ENCODE measurements at places on chromosomes 3 and 15. TPM values are rescaled to one million over a fixed set of nuclear protein-coding genes. Genes with fewer than 3 reads are reported as not detected.

The GNAT1 gene
- total RNA-seq, result not detected

The HDC gene
- not detected for total RNA-seq

The FOXL2NB gene
- 3.5 TPM for total RNA-seq

The ABHD5 gene
- 23.0 TPM for total RNA-seq

The ABTB1 gene
- total RNA-seq, result 14.9 TPM

The MESP2 gene
- 2.5 TPM for total RNA-seq

The CNTN4 gene
- total RNA-seq, result 0.14 TPM

DNA sequence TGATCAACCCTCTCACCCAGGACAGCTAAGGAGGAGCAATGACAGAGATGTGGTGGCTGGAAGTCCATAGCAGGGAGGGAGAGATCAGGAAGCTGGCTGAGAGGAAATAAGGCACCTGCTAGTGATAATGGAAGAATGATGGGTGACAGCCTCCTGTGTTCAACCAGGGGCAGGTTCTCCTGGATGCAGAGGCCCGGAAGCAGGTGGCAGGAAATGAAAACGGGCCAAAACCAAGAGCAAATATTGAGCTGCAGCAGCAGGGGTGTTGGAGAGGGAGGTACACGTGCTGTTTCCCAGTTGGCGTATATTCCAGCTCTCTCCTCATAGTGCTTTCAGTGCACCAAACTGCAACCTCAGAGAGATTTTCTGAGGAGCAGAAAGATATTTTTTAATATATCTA, 213.4 kb upstream of the TBL1XR1 start:
- DNase-seq, result no peak

- no peak for DNase-seq
These were observed 1.1 kb downstream of the PRRT3 start for GRCh38 chr3:9951126-9951525.

DNA sequence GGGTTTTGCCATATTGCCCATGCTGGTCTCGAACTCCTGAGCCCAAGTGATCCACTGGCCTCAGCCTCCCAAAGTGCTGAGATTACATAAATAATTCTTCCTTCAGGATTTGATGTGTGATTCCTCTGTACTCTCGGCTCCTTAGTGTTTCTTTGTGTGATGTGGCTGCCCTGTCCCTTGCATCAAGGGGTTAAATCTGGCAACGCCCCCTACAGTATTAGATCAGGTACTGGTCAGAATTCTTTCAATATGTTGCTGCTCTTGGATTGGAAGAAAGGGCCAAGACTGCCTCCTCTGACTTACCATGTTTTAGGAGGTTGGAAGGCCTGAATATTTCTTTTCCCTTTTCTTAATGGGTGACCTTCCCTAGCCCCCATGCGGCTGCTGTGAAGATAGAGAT, 390.6 kb upstream of the WNT5A start:
- DNase-seq, result no peak

- DNase-seq, result no peak
These were observed 6.6 kb downstream of the XYLB start for GRCh38 chr3:38353151-38353550.

DNA sequence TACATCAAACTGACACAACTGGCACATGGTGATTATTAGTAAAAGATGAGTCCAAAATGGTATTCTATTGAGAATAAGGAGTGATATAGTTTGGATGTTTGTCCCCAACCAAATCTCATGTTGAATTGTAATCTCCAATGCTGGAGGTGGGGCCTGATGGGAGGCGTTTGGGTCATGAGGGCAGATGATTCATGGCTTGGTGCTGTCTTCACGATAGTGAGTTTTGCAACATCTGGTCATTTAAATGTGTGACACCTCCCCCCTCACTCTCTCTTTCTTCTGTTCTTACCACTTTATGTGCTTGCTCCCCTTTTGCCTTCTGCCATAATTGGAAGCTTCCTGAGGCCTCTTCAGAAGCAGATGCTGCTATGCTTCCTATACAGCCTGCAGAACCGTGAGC, 90.6 kb downstream of the RSL24D1 start:
- no peak for DNase-seq

DNA sequence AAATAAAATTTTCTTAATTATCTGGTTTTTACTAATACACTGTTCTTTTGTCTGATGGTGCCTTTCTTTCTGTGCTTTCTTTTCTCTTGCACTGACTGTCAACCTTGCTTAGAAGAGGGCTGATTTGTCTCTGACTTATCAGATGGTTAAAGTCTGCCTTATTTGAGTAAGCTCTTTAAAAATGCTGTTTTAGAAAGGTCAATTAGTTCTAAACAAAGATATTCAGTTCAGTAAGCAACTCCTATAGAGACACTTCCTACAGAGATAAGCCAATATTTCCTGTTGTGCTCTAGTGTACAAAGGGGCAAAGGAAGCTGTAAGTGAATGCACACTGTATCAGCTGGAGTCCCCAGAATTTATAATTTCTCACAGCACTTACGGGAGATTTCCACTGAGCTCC, 153.4 kb upstream of the TSPAN3 start:
- DNase-seq, result no peak

GRCh38 chr15:31500766-31501449, 174.3 kb downstream of the KLF13 start:
- DNase-seq, result no peak

- DNase-seq, result no peak
These were observed 159.5 kb downstream of the CHSY1 start for GRCh38 chr15:101092156-101092866.

DNA sequence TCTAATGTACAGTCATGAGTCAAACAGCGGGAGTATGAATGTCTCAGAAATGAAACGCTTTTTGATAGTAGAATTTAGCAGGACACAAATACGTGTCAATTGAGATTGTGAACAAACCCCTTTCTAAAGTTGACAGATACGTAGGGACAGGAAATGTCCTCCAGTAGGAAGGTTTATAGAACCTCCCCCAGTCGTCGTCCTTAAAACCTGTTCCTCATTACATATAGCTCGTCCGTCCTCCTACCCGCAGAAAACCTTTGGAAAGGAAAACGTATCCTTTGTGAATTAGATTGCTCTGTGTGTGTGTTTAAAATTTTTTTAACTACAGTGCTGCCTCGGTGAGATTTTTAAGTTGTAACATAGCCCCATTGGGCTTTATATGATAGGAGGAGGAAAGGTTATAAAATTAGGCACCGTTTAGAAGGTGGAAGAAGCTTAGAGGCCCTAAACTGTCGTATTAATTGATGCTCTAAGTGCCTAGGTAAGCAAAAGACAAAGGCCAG, 4.1 kb downstream of the UBE2E1 start:
- no peak for DNase-seq

DNA sequence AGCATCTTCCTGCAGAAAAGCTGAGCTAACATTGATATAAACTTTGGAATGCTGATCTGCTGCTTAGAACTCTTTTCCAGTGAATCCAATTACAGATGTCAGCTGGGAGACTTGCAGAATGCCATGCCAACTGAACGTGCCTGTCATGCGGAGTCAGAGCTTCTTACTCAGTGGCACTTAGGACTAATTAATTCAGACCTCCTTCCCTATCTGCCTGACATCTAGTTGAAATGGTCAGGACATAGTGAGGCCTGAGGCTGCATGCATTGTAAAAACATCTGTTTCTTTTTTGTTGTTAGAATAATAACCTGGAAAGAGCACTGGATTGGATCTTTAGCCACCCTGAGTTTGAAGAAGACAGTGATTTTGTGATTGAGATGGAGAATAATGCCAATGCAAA, 112.6 kb downstream of the USP13 start:
- DNase-seq, result no peak

DNA sequence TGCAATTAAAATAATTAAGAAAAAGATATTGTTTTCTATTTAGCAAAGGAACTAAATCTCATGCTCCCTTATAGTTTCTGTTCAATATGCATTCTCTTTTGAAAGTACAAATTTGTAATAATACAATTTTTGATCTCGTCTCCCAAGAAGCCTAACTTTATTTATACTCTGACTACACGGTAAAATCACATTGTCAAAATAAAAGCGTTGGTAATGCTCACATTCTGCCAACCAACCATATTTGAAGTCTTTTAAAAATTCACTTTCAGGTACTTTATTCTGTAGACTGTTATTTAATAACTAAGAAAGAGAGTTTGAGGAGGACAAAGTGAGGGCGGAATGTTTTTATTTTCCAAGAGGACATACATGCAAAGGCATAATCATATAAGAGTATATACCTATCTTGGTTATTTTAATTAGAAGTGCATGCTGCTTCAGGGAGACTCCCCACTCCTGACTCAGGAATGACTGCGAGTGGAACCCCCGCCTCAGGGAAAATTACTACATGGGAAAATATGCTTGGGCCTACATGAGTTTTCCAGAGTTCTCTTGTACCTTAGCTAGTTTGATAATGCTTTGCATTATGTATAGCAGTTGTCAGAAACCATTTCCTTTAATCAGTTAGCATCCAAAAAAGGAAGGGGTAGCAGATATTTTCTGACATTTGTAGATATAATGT, 19.3 kb downstream of the MBNL1 start:
- no peak for DNase-seq

DNA sequence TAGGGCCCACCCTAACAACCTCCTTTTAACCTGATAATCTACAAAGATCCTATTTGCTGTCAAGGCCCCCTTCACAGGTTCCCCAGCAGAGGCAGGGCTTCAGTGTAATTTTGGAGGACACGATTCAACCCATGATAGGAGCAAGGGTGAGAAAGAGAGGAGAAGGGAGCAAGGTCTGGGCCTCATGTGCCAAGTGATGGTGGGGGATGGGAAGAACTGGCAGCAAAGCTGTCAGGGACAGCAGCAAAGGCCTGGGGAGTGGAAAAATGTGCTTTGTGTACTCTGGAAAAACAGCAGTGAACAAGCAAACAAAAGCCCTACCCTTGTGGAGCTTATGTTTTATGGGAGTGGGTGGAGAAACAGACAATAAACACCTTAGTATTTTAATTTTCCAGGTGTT, 2.7 kb upstream of the GALNT15 start:
- no peak for DNase-seq

- DNase-seq, result no peak
These were observed 96.2 kb downstream of the DUT start for GRCh38 chr15:48427479-48427878.

- no peak for DNase-seq
These were observed 181.0 kb upstream of the CBLB start for GRCh38 chr3:106049821-106050220.

- DNase-seq, result no peak
These were observed 140.8 kb downstream of the TP63 start for GRCh38 chr3:189771842-189772450.
